GM18507 (cell line): ENCODE measurements at places on chromosomes 12 and 14.
A peak's percentile ranks its signal among the peaks of the same experiment; 100 is the strongest.

DNA sequence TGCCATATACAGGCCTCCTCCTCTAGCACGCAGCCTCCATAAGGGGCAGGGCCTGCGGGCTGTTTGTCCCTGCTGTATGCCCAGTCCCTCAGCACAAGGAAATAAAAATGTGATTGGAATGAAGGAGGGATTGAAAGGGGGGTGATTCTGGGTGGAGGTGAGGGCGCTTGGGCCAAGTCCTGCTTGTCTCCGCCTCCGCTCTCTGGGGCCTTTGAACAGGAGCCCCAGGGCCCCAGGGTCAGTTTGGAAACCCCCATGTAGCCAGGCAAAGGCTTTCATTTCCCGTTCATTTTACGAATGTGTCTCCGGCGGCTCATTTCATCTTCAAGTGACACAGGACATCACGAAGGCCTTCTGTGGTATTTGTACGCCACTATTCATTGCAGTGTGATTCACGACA is 4.5 kb upstream of the CACNA2D4 start:
- no peak for DNase-seq

GRCh38 chr14:47353186-47353585 is 322.2 kb downstream of the MDGA2 start:
- DNase-seq: no peak

DNA sequence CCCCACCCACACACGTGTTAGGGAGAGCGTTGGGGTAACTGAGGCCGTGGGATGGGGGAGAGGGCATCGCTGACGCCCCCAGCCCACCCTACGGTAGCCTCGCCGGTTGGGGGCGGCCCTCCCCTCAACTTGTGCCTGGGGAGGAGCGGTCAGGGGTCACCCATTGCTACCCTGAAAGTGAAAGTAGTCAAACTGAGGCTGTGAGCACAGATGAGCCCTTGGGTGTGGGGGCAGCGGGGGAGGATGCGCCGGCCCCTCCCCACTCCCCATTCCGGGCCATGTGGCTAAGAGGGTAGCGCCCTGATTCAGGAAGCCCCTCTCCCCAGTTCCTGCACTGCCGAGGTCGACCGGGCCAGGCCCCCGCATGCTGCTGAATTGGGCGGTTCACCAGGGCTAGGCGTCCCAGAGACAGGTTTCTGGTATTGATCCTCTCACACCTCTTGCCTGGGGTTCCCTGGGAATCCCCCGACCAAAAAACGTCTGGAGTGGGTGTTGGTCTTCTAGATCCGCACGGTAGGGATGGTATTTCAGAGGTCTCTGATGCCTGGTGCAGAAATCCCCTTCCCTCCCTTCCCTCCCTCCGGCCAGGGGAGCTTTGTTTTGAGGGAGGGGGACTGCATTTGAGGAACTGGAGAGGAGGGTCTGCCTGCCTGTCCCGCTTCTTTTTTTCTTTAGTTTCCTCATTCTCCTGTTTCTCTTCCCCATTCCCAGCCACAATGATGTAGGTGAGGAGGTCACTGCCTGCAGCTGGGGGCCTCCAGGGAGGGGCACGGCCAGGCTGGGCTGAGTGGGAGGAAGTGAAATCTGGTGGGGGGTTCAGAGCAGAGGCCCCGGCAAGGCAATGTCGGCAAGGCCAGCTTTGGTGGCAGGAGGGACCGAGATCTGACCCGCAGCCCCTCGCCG is 1.0 kb downstream of the SH2B3 start:
- DNase-seq: no peak

DNA sequence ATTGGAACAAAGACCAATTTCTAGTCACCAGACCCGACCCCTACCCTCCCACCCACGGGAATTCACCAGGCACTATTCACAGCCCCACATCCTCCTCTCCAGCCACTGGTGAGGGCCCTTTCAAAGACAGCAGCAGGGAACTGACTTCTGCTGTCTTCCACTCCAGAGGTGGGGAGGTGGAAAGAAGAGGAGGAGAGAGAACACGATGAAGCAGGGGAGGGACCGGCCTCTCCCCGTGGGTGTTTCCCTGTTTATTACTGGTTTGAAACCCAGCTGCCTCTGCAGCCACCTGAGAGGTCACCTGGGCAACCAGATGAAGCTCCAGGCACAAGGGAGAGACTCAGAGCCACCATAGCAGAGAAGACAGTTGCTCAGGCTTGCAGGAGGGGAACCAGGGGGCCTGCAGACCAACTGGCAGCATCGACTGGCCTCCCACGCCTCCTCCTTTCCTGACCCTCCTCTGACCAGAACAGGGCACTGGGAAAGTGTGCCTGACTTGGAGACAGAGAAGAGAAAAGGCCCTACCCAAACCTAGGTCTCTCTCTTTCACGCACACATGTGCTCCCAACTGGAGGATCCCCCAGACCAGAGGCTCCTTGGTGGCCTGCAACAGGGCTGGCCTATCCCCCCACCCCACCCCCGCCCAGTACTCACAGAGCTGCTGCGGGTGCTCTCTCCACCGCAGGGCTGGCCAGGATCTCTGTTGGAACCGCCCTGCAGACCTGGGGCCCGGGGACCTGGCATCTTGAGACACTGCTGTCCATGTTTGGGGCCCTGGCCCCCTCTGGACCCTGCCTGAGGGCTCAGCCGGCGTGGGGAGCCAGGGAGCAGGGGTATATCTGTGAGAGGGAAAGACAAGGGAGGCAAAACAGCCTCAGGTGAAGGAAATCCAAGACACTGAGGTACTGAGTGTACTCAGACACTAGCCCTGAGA is 22.8 kb downstream of the ANO2 start:
- no peak for DNase-seq

DNA sequence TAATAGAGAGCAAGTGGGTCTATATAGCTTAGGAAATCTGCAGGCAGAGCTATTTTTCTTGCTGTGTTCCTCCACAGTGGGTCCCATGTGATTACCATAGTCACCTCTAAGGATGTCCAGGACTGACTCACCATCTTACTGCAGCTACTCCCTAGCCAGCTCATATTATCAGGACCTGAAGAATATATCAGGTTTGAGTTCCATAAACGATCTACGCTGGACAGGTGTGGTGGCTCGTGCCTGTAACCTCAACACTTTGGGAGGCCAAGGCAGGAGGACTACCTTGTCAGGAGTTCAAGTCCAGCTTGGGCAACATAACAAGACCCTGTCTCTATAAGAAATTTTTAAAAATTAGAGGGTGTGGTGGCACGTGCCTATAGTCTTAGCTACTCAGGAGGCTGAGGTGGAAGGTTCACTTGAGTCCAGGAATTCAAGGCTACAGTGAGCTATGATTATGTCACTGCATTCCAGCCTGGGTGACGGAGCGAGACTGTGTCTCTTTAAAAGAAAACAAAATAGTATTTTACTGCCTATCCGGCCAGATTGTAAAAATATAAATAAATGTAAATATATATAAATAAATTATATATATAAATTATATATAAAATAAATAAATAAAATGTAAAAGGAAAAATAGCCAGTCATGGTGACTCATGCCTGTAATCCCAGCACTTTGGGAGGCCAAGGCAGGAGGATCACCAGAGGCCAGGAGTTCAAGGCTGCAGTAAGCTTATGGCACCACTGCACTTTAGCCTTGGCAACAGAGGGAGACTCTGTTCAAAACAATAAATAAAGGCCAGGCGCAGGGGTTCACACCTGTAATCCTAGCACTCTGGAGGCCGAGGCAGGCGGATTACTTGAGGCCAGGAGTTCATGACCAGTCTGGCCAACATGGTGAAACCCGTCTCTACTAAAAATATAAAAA is 6.9 kb upstream of the SPRYD4 start:
- no peak for DNase-seq

GRCh38 chr14:51817326-51817725 is 43.1 kb upstream of the GNG2 start:
- no peak for DNase-seq

DNA sequence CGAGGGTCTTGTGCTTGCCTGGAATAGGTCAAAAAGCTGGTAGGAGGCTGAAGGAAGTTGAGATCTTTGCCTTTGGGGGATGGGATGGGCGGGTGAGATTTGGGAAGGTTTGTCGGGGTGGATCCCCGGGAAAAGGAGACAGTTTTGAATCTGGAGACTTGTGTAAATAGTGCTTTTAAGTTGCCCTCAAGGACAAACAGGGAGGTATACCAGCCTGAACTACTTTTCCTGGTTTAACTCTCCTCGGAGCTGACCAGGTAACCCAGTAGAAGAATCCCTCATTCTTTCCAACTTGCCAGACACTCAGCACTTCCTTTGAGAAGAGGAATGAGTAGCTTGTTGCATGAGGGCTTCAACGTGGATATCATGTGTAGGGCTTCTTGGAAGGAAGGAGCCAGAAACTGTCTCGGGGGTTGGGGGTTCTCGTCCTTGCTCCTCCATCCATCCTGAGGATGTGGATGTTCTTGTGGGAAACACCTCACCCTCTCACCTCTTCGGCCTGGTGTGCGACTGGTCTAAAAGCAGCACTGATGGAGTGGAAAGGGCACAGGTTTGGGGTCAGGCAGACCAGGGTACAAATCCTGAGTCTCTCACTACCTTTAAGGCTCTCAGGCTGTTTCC is 1.9 kb downstream of the TEAD4 start:
- DNase-seq: no peak

- DNase-seq: no peak
Measured at GRCh38 chr12:94663702-94664101, 13.3 kb upstream of the TMCC3 start.

- DNase-seq: no peak
Measured at GRCh38 chr12:67451206-67451605, 182.0 kb downstream of the CAND1 start.

- DNase-seq: peak; percentile 49
Measured at GRCh38 chr12:110281549-110282299, 677 bp downstream of the ATP2A2 start.

GRCh38 chr14:99968191-99968920 is 96.9 kb upstream of the EVL start:
- DNase-seq: no peak

GRCh38 chr14:35553808-35554207 is 19.8 kb downstream of the INSM2 start:
- DNase-seq: no peak

DNA sequence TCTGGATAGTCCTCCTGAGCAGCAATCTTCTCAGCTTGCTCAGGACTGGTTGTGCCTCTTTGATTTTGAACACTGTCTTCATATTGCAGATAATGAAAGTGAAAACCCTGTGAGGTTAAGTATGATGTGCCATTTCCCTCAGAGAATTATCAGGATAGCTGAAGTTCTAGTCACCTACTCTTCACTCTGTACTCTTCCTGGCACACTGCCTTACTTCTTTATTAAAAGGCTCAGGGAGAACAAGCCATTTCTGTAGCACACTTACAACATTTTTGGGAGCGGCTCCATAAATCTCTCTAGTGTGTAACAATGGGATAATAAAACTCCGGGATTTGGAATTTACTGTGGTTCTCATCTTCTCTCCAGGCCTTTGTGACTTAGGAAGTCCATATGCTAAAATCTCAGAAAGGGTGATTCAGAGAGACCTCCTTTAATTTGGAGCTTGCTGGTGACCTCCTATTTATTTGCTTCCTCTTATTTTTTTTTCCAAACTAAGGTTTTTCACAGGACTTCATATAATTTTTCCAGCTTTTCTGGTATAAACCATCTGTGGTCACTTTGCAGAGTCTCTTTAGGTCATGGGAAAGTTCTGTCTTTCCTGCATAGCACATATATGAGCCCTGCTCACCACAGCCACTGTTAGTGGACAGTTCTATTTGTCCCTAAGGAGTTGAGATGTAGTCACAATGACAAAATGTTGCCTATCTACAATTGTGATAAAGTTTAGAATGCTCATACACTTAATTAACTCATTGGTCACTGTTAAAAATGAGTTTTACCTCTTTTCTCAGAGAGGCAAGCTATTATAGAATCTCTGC is 53.5 kb upstream of the LDHB start:
- no peak for DNase-seq

GRCh38 chr12:69682110-69682755 is 16.9 kb downstream of the BEST3 start:
- DNase-seq: no peak

GRCh38 chr12:49274396-49275069 is 9.7 kb downstream of the TUBA1C start:
- DNase-seq: no peak

GRCh38 chr14:76067536-76067935 is 82.0 kb downstream of the IFT43 start:
- DNase-seq: no peak

DNA sequence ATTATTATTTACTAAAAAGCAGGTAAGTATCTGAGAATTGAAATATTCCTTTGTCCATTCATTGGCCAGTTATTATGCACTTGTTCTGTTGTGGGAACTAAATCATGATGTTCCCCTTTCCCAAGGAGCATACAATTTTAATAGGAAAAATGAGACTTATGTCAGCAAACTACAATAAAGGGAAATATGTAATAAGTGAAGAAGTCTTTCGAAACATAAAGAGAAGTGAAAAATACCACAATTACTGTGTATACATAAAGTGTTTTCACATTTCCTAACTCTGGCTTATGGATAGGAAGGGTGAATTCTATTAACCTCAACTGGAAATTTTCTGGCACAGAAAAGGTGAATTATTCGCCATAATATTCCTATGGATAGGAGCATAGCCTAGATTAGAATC is 78.4 kb upstream of the DNM1L start:
- DNase-seq: no peak

GRCh38 chr14:80585506-80585835 is 356.1 kb downstream of the CEP128 start:
- DNase-seq: no peak

DNA sequence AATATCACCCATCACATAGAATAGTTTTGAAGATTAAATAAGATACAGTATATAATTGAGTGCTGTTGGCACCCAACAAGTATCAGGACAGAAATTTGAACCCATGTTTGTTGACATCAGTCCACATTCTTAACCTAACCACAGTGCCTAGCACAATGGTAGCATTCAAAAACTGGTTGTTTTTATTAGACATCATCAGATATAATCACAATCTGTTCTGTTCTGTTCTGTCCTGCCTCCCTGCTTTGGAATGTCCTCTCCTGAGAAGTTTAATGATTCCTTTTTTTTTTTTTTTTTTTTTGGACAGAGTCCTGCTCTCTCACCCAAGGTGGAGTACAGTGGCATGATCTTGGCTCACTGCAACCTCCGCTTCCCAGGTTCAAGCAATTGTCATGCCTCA is 476.6 kb downstream of the RMST start:
- DNase-seq: no peak

DNA sequence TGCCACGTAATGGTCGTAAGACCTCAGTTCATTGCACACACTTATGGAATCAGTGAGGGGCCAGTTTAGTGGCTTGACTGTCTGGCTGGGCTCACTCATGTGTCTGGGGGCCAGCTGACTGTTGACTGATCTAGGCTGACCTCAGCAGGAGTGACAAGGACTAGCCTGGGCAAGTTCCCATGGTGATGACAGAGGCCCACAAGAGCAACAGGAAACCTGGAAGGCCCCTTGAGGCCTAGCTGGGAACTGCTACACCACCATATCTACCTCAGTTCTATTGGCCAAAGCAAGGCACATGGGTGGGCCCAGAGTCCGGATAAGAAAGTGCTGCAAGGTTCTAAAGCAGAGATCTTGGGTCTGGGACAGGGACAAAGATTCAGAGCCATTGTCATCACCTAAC is 21.3 kb upstream of the RFLNA start:
- peak; percentile 45 for DNase-seq
